Activated CD8-positive, alpha-beta memory T cell treated with anti-CD3 and anti-CD28 coated beads for 4 hours (primary cell): ENCODE measurements at places on chromosomes 2 and 18.

- DNase-seq, result no peak
Measured at GRCh38 chr2:72953976-72954375, 36.7 kb downstream of the EMX1 start.

DNA sequence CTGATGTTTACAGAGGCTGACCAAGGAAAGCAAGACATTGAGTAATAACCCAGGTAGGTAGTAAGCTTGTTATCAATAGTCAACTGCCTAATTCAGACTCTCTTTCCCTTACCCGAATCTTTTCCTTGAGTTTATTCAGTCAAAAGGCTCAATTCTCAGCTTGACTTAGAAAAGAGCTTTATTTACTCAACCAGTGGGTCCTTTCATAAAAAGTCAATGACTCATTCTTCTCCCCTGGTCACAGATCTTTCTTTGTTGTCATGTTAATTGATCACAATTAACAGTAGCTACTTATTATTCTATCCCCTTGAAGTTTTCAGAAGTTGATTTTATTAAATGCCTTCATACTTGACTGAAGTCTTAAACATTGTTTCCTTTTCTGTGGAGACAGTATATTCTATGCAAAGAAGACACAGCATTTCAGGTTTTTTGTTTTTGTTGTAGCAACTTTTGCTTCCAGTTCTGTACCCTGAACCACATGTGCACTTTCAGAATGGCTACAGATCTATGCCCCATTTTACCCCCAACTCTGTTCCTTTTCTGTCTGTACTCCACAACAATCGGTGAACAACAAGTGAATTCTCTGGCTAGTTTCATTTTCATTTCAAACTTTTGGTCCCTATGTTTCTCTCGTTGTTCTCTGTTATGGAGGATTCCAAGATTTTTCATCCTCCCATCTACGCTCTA lies 428.3 kb downstream of the NCKAP5 start:
- no peak for DNase-seq

DNA sequence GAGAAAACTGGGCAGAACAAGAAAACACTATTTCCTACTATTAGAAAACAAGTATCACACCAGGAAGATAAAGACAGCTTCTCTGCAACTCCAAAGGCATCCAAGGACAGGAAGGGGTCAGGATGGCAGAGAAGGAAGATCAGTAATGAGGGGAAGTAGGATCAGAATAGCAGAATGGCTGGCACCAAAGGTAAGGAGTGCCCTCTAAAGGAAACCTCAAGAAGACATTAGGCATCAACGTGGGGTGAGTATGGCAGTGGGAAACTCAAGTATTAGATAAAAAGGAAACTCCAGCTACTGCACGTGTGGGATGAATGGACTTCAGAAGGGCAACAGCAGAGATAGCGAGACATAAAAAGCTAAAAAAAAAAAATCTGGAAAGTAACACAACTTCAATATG lies 25.9 kb downstream of the HDLBP start:
- DNase-seq, result no peak

DNA sequence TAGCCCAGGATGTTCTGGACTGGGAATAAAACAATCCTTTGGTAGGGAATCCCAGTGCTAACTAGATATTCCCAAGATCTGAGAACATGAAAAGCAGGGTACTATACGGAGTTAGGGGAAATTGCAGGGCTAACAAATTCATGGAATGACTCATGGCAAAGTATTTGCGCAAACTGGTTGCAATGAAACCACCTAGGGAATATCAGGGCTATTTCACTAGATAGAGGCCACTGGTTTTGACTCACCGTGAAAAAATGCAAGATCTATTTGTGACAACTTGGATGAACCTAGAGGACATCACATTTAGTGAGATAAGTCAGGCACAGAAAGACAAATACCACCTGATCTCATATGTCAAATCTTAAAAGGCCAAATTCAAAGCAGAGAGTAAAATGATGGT lies 233.3 kb downstream of the MBD2 start:
- no peak for DNase-seq
